H1 (cell line): ENCODE measurements at places on chromosomes 2 and 18.
A peak's percentile ranks its signal among the peaks of the same experiment; 100 is the strongest.

- no peak for DNase-seq
These were observed 43.9 kb upstream of the NEMP2 start for GRCh38 chr2:190578158-190579057.

DNA sequence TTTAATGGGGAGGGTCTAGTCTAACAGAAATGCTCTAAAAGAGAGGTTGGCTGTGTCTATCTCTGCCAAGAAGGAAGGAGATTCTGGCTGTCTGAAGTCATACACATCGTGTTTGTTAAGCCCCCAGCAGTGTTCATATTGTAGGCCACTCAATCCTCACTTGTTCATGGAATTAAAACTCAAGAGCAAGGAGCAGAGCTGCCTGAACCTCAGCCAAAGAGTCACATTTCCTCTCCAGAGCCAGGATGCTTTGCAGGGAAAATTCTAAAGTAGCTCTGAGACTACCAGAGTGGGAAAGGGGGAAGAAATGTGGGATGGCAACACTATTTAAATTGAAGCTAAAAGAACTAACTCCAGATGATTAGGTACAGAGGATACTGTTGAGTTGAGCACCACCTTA, 190.7 kb upstream of the CXCR4 start:
- DNase-seq = no peak

DNA sequence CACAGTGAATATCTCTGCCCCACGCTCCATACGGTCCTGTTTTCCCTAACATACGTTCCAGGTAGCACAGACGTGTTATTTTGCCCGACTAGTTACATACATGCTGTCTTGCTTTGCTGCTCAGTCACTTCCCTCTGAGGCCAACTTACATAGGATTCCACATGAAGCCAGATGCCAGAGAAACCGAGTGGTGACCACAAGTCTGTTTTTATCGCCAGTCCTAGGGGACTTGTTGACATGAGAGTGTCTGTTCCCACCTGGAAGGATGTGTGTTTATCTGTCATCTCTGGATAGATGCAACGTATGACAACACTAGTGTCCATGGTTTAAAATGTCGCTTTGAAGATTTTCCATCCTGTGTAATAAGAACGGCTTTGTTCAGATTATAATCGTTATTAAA, 32.6 kb downstream of the PMAIP1 start:
- DNase-seq = no peak

DNA sequence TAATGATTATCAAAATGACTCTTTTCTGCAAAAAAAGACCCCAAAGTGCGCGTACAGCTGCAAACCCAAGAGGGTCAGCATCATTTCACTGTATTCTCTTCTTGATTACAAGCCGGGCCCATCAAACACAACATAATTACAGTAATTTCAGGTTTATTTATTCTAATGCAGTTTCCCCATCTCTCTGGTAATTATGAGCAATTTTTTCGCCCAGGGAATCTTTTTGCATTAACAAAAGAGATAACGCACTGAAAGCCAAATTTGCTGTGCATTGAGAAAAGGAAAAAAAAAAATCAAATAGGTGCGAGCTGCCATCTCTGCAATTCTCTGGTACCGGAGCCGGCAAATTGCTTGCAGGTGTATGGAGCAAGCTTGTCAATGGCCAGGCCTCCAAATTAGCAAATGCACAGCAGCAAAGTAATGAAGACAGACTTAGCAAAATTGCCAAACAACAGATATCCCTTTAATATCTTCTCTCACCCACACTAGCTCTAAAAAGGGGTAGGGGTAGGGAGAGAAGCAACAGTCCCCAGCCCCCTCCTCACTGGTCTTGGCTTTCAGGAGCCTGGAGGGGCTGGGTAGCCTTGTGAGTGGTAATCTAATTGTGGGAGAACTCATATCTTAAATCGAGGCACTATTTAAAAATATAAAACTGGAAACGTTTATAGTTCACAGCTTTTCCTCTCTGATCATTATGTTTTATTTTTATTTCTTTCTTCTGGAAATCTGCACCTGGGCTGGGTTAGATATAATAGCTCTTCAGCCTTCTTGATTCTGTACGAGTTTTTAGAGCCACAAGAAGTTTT, 6.7 kb downstream of the DLX1 start:
- no peak for DNase-seq

DNA sequence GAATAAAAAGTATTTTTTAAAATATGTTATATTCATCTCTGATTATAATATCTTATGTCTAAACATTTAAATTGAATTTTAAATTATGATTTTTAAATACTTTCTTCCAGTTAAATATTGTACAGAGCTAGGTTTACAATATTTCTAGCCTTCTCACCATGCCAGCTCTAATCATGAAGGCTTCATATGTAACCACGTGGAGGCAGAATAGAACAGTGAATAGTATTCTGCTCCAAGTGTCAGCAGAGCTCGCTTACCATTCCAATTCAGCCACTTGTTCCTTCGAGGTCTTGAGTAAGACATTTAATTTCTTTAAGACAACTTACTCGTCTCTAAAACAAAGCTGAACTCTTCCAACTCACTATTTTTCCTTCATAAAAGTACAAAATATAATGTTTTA, 871.8 kb downstream of the SUCLG1 start:
- DNase-seq = no peak

- DNase-seq = no peak
These were observed 204.2 kb downstream of the TMEM247 start for GRCh38 chr2:46683541-46683940.

DNA sequence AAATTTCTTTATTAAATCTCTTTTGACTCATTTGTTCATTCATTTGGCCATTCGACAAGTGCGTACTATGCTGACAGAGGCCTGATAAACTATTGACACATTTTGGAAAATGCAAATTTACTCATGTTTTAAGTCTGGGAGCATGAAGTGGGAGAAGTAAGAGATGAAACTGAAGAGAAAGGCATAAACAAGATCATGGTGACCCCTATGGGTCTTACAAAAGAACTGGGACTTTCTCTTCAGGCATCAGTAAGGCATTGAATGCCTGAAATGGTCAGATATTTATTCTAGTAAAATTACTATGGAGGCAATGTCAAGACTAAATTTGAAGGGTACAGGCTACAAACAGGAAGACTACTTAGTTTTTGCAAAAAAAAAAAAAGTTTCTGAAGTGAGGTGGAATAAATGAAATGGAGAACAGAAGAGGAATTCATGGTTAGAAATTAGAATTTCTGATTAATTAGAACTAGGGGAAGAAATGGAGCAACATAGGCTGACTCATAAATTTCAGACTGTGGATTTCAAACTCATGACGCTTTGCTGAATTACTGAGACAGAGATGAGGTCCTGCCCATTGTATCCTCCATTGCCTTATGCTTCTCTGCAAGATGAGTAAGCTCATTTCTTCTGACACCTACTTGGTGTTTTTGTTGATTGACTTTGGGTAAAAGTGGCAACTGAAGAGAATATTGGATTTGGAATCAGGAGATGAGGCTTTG, 32.7 kb downstream of the VSNL1 start:
- DNase-seq = no peak

DNA sequence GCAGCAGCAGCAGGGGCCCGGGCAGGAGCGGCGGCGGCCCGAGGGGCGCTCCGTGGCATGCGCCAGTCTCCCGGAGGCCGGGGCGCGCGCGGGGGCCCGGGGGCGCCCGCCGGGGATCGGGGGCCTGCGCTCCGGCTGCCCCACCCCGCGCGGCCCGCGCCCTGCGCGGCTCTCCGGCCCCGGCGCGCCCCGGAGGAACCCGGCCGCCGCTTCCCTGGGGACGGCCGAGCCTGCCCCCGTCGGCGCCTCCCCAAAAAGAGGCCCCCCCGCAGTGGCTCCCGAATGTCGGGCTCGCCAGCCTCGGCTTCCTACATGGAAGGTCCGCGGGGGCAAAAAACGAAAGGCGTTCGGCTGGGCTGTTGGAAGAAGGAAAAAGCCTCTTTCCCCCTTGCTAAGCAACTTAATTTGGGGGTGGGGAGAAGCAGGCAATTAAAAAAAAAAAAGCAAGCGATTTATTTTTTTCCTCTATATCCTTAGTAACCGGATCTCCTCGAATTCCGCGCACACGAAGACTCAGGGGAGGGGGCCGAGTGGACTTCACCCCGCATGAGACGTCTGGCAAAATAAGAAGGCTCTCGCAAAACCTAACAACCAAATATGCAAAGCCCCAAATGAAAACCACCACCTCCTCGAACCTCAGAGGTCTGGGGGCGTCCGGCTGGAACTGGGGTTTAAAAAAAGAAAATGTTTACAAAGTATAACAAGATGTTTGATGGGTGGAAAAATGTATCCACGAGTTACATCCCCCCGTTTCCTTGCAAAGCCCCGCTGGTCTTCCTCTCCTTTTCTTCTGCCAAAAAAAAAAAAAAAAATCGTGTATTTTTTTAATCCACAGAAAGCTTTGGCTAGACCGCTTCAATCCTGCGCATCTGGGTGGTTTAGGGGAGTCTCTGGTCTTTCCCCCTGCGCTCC, at the start of gene SMAD7:
SMAD7 (minus strand) TSS at position 430 of the 912 bp plus-strand sequence. CDS start 541 bp downstream, outside the sequence.
- DNase-seq = no peak

DNA sequence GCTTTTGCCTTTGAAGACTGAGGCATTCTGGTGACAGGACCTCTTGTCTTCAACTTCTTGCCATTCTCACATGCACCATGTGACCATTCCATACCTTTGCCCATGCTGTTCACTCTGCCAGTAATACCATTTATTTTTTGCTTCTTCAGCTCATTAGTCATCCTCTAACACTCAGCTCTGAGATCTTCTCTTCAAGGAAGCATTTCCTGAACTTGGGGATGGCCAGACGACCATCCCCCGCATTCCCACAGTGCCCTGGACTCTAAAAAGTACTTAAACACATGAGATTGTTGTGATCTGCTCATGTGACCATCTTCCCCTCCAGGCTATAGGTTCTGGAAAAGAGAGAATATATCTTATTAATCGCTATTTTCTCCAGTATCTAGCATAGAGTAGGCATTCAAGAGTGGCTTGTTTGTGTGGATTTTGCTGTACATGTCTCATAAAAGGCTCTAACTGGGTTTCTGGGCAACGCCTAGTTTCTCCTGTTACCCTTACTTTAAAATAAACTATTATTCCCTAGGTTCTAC, 33.9 kb downstream of the PAX3 start:
- DNase-seq = no peak

DNA sequence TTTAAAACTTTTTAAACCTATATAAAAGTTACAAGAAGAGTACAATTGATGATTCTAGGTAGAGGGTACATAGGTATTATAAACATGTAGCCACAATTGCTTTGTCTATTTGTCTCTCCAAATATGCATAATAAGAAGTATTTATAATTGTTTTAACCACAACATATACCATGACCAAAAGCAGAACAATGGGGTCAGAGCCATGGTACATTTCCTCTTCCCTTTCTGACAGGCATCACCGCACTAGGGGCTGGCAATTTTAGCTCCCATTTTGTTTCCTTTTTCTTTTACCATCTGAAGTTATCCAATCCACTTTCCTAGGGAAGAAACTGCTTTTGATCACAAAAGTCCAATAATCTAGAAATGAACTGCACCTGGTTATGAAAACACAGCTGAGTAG, 49.3 kb downstream of the TMX3 start:
- no peak for DNase-seq

DNA sequence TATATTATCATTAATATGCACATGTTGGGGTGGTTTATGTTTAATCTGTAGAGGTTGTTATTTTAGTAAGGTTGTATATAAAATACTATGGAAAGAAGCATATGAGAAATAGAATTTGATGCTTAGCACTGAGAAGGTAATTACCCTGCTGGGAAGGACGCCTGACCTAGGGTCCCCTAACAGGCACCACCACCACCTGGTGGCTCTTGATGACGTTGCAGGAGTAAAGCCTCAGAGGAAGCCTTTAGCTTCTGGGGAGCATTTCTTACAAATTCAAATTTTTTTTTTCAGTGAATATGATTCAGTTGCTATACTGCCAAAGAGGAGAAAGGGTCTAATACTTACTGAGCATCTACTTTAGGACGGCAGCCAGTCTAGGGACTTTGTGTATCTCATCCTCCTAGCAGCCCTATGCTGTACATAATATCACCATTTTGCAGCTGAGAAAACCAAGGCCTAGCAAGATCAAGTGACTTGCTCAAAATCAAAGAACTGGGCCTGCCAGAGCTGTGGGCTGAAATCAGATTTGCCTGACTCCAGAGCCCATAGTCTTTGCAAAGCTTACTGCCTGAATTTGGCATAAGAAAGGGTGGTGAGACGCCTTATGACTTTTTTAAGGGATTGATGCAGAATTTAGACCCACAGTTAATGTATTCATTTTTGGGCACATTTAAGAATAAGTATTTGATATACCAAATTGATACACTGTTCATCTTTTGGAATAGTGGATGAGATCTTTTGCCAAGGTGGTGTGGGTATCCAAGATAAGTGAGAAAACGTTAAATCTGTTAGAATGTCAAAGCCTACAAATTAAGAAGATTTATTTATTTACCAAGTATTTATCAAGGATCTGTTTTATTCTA, 78.8 kb upstream of the GAREM1 start:
- DNase-seq = peak; percentile 19

- no peak for DNase-seq
These were observed 654.1 kb upstream of the SYT4 start for GRCh38 chr18:43931439-43931838.

- DNase-seq = no peak
These were observed 31.1 kb upstream of the PAX8 start for GRCh38 chr2:113309655-113310387.
